Thoracic aorta (tissue), 2 donors: ENCODE measurements at places on chromosomes 7 and 10. TPM values are rescaled to one million over a fixed set of nuclear protein-coding genes. Genes with fewer than 3 reads are reported as not detected.

DNA sequence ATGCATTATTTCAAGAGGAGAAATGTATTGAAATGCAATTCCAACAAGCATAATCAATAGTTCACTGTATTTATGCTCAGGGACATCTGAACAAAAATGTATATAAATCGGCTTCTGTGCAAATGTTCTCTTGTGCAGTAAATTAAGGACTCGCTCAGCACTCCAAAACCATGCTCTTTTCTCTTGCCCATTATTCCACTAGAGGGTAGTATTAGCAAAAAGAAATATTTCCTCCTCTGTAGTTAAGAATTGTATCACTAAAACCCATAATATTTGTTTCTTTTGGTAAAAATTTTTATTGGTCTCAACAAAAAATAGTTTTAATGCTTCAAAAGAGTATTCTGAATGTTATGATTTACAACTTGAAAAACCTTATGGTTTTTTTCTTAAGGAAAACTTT, 803.1 kb downstream of the PCDH15 start:
- no peaks in the 10 kb centered on the region for H3K36me3 ChIP-seq
- no peak overlapping the region for H3K4me3 ChIP-seq
- DNase-seq, result no peak
- no peaks in the 10 kb centered on the region for H3K4me1 ChIP-seq
- H3K27me3 ChIP-seq, result no peaks in the 10 kb centered on the region

GRCh38 chr10:3372281-3372680, 199.7 kb upstream of the PITRM1 start:
- no peaks in the 10 kb centered on the region for H3K36me3 ChIP-seq
- H3K4me3 ChIP-seq, result no peak overlapping the region
- H3K27me3 ChIP-seq, result no peaks in the 10 kb centered on the region
- peak overlapping the region; percentile 59 for H3K27ac ChIP-seq

GRCh38 chr7:7768977-7769709, 50.7 kb upstream of the RPA3 start:
- H3K27ac ChIP-seq, result no peak overlapping the region
- H3K27me3 ChIP-seq, result no peaks in the 10 kb centered on the region
- no peak for DNase-seq
- no peaks in the 10 kb centered on the region for H3K36me3 ChIP-seq
- H3K4me1 ChIP-seq, result no peaks in the 10 kb centered on the region

DNA sequence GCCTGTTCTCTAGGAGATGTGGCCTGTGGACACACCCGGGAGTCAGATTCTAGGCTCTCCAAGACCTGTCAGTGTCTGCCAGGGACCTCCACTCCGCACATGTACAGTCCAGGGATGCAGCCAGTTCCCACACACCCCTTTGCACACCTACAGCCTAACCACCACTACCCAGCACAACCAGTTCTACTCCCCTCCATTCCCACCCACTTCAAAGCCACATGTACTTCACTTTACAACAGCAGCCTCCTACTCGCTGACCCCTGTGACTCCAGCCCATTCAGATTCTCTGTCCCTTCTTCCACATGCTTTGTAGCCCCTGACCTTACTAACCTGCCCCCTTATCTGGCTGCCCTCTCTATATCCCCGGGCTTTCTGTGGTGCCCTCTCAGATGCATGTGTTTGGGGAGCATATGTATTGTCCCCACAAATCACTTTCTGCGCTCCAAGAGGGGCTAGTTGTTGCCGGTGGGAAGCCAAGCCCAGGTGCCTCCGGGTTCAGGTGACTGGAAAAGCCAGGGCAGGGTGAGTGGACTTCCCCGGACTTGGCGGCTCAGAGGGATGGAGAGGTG, 7.2 kb downstream of the LBX1 start:
- peak overlapping the region; percentile 69 for H3K4me3 ChIP-seq
- H3K36me3 ChIP-seq, result no peaks in the 10 kb centered on the region
- H3K27ac ChIP-seq, result no peak overlapping the region
- H3K4me1 ChIP-seq, result peaks cover 38% of the 10 kb centered on the region

GRCh38 chr10:82564353-82565196, 689.6 kb downstream of the NRG3 start:
- no peaks in the 10 kb centered on the region for H3K36me3 ChIP-seq
- H3K4me1 ChIP-seq, result no peaks in the 10 kb centered on the region
- no peaks in the 10 kb centered on the region for H3K27me3 ChIP-seq
- no peak for DNase-seq

DNA sequence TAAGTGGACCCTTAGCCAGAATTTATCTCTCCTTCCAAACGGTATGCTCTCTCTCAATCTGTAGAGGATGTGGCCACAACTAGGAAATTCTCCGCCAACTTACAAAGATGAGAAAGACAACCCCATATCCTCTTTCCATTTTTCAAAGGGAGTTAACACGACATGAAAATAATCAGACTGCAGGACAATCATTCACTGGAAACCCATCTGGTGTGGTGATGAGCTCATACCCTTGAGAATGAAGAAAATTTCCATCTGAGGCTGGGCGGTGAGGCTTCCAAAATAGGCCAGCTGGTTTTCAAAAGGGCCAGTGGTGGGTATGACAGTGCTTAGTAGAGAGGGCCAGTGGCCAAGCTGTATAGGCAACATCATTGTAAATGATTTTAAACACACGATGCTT, 369.6 kb downstream of the FRMD4A start:
- H3K36me3 ChIP-seq, result no peaks in the 10 kb centered on the region
- no peaks in the 10 kb centered on the region for H3K27me3 ChIP-seq
- DNase-seq, result no peak
- no peak overlapping the region for H3K4me3 ChIP-seq
- H3K27ac ChIP-seq, result peak overlapping the region; percentile 38

GRCh38 chr7:29287366-29287765, 92.8 kb downstream of the CHN2 start:
- no peak overlapping the region for H3K4me3 ChIP-seq
- no peak for DNase-seq
- H3K36me3 ChIP-seq, result no peaks in the 10 kb centered on the region
- H3K4me1 ChIP-seq, result no peaks in the 10 kb centered on the region

DNA sequence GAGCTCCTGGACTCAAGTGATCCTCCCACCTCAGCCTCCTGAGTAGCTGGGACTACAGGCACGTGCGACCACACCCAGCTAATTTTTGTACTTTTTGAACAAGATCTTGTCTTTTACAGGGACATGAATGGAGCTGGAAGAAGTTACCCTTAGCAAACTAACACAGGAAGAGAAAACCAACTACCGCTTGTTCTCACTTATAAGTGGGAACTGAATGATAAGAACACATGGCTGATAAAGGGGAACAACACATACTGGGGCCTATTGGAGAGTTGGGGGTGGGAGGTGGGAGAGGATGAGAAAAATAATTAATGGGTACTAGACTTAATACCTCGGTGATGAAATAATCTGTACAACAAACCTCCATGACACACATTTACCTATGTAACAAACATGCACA, 70.9 kb upstream of the INHBA start:
- no peak overlapping the region for H3K4me3 ChIP-seq
- no peak for DNase-seq
- no peaks in the 10 kb centered on the region for H3K4me1 ChIP-seq
- H3K27me3 ChIP-seq, result no peaks in the 10 kb centered on the region
- H3K36me3 ChIP-seq, result no peaks in the 10 kb centered on the region
- no peak overlapping the region for H3K27ac ChIP-seq

DNA sequence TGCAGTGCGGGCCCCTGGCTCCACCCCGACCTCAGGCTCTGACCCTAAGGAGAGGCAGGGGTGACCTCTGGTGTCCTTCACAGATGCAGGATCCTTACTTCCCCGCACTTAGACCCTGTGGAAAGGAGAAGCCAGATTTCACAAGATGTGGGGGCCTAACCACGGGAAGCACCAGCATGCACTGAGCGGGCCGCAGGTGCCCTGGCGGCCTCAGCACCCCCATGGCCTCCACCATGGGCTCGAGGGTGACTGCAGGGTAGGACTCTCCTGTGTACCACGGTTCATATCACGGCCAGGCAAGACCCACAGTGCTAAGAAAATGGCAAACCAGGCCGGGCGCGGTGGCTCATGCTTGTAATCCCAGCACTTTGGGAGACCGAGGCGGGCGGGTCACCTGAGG, 410.0 kb upstream of the FOXK1 start:
- no peak overlapping the region for H3K27ac ChIP-seq
- DNase-seq, result no peak
- H3K4me3 ChIP-seq, result no peak overlapping the region
- peaks cover 3% of the 10 kb centered on the region for H3K36me3 ChIP-seq

DNA sequence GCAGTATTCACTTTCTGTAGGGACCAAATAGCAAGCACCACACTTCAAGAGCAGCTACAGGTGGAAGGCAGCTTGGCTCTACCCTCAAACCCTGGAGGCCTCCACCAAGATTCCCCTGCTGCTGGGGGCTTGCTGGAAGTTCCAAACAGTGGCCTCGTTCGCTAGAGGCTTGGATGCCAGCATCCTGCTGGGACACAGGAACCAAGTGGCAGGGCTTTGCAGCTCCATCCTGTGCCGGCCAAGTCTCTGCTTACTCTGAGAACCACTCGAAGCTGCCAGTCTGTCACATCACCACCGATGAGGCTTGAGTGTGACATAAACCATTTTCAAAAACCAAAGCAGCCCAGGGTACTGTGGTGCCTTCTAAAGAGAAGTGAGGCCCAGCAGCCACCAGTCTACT, 69.2 kb upstream of the UNC5B start:
- H3K27me3 ChIP-seq, result no peaks in the 10 kb centered on the region
- no peaks in the 10 kb centered on the region for H3K36me3 ChIP-seq
- H3K27ac ChIP-seq, result peak overlapping the region; percentile 42
- no peak for DNase-seq
- H3K4me3 ChIP-seq, result no peak overlapping the region

- no peak overlapping the region for H3K4me3 ChIP-seq
- H3K27me3 ChIP-seq, result no peaks in the 10 kb centered on the region
- no peak for DNase-seq
- no peaks in the 10 kb centered on the region for H3K4me1 ChIP-seq
These were observed 7.0 kb downstream of the AIMP2 start for GRCh38 chr7:6015917-6016652.

DNA sequence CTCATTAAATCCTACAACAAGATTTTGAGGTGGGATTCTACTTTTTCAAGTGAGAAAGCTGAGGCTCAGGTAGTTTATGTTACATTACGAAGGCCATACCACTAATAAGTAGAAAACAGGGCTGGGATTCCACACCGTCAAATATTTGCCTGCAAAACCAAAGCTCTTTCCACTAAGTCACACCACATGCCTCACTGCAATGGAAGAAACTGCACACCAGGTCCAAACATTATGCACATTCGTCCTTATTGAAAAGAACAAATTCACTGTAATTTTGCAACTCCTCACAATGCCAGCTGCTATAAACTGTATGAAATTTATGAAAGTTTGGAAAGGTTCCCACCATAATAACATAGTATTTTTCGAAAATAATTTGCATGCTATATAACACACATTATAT, 66.5 kb downstream of the DGKB start:
- no peak overlapping the region for H3K27ac ChIP-seq
- no peak overlapping the region for H3K4me3 ChIP-seq
- DNase-seq, result no peak
- H3K36me3 ChIP-seq, result no peaks in the 10 kb centered on the region
- H3K27me3 ChIP-seq, result no peaks in the 10 kb centered on the region
- H3K4me1 ChIP-seq, result no peaks in the 10 kb centered on the region

- H3K27ac ChIP-seq, result no peak overlapping the region
- peaks cover 16% of the 10 kb centered on the region for H3K4me1 ChIP-seq
- no peak for DNase-seq
- no peaks in the 10 kb centered on the region for H3K27me3 ChIP-seq
These were observed 156.5 kb downstream of the DOCK4 start for GRCh38 chr7:112049555-112050249.

- no peaks in the 10 kb centered on the region for H3K4me1 ChIP-seq
- H3K4me3 ChIP-seq, result no peak overlapping the region
- no peaks in the 10 kb centered on the region for H3K36me3 ChIP-seq
- no peak for DNase-seq
- H3K27me3 ChIP-seq, result no peaks in the 10 kb centered on the region
These were observed 297.9 kb downstream of the GATA3 start for GRCh38 chr10:8352171-8353075.

DNA sequence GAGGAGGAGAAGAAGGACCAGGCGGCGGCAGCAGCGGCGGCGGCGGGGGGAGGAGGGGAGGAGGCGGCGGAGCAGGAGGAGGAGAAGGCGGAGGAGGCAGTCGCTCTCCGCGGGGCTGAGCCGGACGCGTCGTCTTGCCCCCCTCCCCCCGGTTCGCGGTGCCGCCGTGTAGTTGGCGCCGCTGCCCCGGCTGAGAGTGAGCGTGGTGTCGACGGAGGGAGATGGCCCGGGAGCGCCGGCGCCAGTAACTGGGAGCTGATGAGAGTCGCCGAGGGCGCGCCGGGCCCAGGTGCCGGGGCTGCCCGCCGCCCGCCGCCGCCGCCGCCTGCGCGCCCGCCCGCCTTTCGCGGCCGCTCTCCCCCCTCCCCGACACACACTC, 257 bp downstream of the WAC start:
- H3K4me1 ChIP-seq, result peaks cover 48% of the 10 kb centered on the region
- no peaks in the 10 kb centered on the region for H3K27me3 ChIP-seq
- DNase-seq, result no peak
- peaks cover 21% of the 10 kb centered on the region for H3K36me3 ChIP-seq
- H3K4me3 ChIP-seq, result peak overlapping the region; percentile 88
- peak overlapping the region; percentile 99 for H3K27ac ChIP-seq

DNA sequence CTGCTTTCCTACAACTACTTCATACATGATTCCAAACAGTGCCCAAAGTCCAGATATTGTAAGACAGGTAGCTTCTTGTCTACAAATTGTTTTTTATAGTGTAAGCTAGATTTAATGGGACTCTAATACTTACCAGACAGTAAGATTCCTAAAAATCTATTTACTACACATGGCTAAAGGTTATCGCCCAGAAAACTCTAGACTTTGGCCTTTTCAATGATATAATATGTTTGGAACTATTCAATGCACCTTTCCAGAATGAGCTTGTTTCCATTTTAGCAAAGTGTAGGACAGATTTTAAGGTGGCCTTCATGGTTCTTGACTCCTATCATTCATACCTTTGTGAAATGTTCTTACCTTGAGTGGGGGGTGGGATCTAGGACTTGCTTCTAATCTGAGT, 951.0 kb downstream of the SORCS1 start:
- no peaks in the 10 kb centered on the region for H3K4me1 ChIP-seq
- H3K27ac ChIP-seq, result no peak overlapping the region
- no peaks in the 10 kb centered on the region for H3K36me3 ChIP-seq

DNA sequence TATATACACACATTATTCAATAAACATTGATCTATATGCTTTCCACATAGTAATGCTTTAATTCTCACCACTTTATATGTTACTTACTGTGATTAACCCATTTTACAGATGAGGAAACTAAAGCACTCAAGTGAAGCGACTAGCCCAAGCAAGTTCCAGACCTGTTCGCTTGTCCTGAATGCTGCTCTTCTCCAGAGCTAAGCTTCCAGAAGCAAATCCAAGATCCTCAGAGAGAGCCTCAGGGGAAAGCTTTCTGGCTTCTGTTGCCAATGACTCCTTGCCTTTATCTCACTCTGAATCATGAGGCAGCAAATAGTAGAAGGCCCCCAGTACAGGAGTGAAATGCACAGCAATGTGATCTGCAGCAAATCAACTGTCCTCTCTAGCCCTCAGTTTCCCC, 32.2 kb downstream of the XPNPEP1 start:
- no peaks in the 10 kb centered on the region for H3K27me3 ChIP-seq
- H3K36me3 ChIP-seq, result peaks cover 5% of the 10 kb centered on the region
- H3K4me3 ChIP-seq, result no peak overlapping the region
- peak overlapping the region; percentile 88 for H3K27ac ChIP-seq

The DPYSL4 gene
- not detected for total RNA-seq

The SLC18A3 gene
- total RNA-seq, result not detected

The FKBP6 gene
- total RNA-seq, result not detected

The LIPN gene
- not detected for total RNA-seq

The CREB5 gene
- total RNA-seq, result 44.4 TPM

The HOXA1 gene
- 3.1 TPM for total RNA-seq
